Activated naive CD4-positive, alpha-beta T cell treated with Interleukin-2 at 50 U/mL for 16 hours (primary cell): ENCODE measurements at places on chromosomes 2 and 18.

GRCh38 chr2:202376460-202377206 is 506 bp downstream of the BMPR2 start:
- DNase-seq, result peak; percentile 52

- DNase-seq, result no peak
Observed at GRCh38 chr2:17877811-17878280, 621 bp upstream of the KCNS3 start.

- DNase-seq, result no peak
Observed at GRCh38 chr2:42927334-42928160, 135.2 kb upstream of the HAAO start.

GRCh38 chr2:217944366-217944765 is 58.4 kb downstream of the TNS1 start:
- no peak for DNase-seq

- no peak for DNase-seq
Observed at GRCh38 chr2:236656166-236656565, 86.5 kb downstream of the ACKR3 start.
